ENCODE measurements at places on chromosomes 7 and 10.
A peak's percentile ranks its signal among the peaks of the same experiment; 100 is the strongest.

DNA sequence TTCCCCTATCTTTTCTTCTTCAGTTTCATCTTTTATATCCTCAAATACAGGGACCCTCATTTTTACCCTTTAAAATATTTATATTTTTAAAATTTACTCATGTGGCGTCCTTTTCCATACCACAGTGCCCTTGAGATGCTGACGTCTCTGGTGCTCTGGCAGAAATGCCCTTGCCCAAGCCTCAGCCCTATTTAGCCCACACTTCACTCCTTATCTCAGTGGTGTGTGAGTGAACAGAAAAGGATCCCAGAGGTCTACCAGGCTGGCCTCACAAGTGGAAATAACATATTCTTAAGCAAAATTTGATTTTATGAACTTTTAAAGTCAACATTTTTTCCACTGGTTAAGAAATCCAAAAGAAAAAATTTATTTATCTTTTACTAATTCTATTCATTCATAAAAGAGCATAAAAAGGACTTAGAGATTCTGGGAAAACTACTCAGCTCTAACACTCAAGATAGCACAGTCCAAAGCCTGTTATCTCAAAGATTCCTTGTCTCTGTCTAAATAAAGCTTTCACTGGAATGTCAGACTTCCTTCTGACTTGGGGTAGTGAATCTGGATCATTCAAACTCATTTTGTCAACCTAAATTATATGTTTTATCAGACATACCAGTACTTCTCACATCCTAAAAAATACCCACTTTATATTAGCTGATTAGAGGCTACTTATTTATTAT, at the start of gene NEBL:
Gene NEBL (minus strand): TSS at position 166 of the 680 bp plus-strand sequence. CDS start 106 bp downstream, at position 60.
- no peak for DNase-seq

DNA sequence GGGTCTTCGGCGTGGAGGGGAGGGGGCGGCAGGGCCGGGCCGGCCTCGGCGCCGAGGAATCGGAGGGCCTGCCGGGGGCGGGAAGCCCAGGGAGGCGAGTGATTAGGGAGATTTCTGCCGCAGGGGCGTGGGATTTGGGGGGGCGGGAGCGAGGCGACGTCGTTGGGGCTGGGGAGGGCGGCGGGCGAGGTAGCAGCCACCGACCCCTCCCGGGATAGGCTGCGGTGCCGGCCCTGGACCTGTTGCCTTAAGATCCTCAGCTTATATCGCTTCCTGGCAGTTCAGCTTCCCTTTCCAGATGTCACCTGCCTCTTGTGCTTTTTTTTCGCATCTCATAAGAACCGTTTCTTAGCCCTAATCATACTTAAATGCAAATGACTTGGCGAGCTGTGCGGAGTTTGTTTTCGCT, 655 bp downstream of the LMTK2 start:
- peak; percentile 17 for DNase-seq

DNA sequence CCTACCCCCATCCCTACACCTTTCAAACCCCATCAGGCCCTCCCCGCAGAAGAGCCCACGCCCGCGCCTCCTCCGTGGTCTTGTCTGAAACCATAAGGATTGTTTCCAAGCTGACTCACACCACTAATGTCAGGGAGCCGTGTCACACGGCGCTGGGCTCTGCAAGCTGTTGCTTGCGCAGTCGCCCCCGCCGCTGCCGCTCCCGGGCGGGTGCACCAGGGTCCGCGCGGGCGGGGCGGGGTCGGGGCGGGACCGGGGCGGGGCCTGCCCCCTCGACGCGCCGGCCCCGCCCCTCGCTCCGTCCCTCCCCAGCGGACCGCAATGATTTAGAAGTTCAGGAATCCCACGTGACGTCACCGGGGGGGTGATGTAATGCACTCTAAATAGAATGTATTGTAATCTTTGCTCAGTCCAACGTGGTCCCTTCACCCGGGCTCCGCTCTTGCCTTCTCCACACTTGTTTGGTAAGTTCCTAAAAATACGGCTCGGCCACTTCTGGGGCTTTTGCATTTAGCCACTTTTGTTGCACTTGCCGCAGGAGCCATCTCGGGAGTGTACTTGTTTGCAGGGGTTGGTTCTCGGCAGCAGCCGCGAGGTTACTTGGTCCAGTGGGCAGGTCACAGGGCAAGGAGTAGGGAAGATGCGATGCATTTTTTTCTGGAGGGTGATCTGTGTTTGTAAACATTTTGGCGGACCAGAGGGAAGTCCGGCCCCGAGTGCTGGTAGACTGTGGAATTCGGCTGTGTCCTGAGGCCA, 3.2 kb upstream of the CREB5 start:
- peak; percentile 64 for DNase-seq

DNA sequence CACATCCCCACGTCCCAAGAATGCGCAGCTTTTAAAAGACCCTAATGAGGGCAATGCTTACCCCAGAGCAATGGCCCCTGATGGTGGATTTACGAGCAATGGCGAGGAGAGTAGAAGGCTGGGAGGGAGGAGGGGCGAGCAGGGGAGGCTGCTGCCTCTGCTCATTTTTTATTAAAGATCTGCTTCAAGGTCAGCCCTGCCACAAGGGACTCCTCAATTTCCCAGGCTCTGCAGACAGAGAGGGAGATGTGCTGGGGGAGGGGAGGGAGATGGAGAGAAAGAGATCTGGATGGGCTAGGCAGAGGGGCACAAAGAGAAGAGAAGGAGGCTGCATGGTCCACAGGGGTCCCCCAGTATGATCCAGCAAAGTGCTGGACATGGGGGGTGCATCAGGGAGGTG, 7.8 kb upstream of the SRRM3 start:
- no peak for DNase-seq

DNA sequence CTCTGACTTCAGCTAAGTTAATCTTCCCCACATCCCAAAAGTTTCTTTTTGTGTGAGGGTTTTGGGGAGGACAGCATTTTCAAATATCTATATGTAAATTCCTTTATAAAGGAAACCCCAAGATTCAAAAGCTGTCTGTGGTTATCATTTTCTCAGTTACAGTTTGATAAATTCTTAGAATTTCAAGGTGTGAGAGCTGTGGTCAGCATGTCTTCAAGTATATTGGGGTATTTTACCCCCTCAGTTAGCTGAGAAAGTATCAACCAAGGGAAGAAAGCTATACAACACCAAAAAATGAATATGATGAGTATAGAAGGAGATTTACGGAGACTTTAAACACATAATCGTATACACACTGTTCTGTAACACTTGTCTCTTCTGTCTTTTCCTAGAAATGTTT, 109.2 kb downstream of the SND1 start:
- DNase-seq, result no peak

DNA sequence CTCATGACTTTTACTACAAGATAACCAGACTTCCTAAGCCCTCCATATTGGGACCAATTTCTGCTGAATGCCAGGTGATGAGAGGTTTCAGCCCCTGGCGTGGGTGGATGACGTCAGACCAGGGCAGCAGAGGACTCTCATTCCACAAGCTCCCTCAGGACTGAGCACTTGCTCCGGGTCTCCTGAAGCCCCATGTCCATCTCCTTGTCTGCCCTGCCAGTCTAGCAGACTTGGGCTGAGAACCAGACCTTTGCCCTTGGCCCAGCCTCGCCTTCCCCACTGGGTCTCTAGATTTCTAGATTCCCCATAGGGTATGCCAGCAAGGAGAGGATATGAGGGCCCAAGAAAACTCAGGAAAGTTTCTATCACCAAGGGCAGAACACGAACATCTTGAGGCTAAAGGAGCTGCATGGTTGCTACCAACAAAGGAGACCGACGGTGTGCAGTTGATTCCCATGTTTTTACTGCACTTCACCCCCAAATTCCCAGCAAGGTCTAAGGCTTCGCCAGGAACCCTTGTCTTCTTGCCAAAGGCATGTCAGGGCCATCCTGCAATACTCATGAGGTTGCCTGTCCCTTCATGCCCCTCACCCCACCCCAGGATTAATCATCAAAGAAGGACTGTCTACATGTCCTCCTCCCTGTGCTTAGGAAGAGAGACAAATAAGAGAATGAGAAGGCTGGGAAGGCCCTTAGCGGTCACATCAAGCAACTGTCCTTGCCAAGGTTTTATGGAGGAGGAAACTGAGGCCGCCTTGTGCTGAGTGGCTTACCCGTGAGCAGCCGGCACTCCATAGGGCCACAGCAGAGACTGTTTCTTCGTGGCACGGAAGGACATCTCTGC, 96.5 kb upstream of the MACROH2A2 start:
- DNase-seq, result no peak

- no peak for DNase-seq
Measured at GRCh38 chr10:104328646-104328895, 9.7 kb downstream of the ITPRIP start.

GRCh38 chr7:51160411-51160810, 156.2 kb downstream of the COBL start:
- no peak for DNase-seq

DNA sequence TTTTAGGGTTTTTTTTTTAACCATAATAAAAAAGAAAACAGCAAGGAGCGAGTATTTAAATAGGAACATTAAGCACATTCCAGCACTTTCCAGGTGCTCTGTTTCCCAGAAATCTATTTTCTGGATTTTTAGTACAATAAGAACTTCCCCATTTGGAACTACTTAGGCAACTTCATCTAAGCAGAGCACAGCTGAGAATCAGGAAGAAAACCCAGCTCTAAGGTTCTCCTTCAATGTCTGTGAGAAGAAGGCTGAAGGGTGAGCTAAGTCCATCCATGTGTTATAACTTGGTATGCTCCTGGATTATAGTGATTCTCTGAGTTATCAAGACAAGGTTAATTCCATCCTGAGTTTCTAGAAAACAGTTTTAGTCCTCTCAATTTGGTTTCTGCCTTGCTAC, 181.9 kb downstream of the CYP26A1 start:
- no peak for DNase-seq

- DNase-seq, result no peak
Measured at GRCh38 chr7:139041378-139042085, 5.7 kb upstream of the ZC3HAV1L start.

GRCh38 chr7:47536661-47537611, 45.0 kb downstream of the TNS3 start:
- no peak for DNase-seq

- no peak for DNase-seq
Measured at GRCh38 chr10:102653060-102653459, 8.8 kb downstream of the TRIM8 start.

GRCh38 chr7:74231232-74231590, 21.4 kb downstream of the LAT2 start:
- DNase-seq, result no peak

DNA sequence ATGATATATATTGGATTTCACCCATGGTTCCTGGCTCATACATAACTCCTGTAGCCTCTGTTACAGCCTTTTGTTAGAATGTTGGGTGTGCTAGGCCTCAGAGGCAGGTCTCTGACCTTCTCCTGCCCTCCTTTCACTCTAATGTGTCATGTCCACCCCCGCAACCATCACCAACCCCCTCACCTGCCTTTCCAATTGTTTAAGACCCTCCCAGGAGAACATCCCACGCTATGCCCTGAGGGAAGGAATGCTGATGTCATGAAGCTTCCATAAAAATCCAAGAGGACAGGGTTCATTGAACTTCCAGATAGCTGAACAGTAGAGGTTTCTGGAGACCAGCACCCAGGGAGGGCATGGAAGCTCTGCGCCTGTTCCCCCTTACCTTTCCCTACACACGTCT, 30.8 kb upstream of the C10orf67 start:
- DNase-seq, result no peak

DNA sequence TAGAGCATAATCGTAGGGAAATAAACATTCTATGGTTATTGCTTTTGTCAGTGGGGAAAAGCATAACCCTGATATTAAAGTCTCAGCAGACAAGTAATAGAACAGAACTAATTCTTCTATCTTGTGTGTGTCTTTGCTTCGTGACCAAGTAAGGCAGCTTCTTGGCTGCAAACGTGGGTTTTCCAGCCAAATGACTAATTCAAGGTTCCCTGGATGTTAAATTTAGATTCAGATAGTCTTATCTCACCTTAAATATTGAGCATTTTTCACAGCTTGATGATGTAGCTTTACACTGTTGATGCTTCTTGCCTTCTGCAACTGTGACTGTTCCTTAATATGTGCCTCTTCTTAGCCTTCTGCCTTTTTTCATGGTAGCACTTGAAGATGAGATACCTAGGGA, 113.0 kb downstream of the EXOC4 start:
- no peak for DNase-seq

GRCh38 chr10:119241066-119241465, 33.7 kb downstream of the GRK5 start:
- no peak for DNase-seq

GRCh38 chr7:22859641-22860290, 37.1 kb upstream of the TOMM7 start:
- DNase-seq, result no peak

GRCh38 chr10:6988654-6989053, 408.6 kb upstream of the PRKCQ start:
- DNase-seq, result peak; percentile 11

GRCh38 chr10:813286-813685, 118.2 kb downstream of the LARP4B start:
- DNase-seq, result no peak

GRCh38 chr7:135510592-135511183, 786 bp upstream of the CNOT4 start:
- peak; percentile 3 for DNase-seq

DNA sequence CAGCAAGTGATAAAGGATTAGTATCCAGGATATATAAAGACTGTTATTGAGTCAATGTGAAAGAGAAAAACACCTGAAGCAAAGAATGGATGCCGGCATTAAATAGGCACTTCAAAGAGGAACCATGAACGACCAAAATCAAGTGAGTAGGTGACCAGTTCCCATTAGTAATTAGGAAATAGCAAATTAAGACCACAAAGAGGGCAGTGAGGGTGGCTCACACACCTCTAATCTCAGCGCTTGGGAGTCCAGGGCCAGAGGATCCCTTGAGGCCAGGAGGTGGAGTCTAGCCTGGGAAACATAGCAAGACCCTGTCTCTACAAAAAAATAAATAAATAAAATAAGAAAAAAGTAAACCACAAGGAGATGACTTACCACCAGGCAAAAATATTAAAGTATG, 1.5 kb upstream of the ANTXRL start:
- DNase-seq, result no peak

GRCh38 chr7:24297362-24297761, 13.4 kb downstream of the NPY start:
- no peak for DNase-seq

GRCh38 chr10:70558871-70559810, 43.4 kb downstream of the PRF1 start:
- peak; percentile 75 for DNase-seq

DNA sequence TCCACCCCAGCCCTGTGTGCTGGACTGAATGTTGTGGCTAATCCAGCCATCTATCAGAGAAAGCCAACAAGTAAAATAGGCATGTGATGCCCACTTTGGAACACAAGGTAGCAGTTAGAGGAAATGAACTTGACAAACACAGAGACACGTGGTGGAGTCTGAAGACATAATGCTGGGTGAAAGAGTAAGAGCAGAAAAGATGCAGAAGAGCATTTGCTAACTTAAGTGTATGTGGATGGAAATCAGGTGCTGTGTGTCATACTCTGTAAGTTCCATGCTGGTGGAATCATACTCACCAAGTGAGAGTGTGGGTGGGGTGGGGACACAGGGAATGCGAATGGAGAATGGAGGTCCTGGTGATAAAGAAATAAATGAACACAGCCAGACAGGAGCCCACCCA, 22.8 kb downstream of the WDFY4 start:
- DNase-seq, result no peak

GRCh38 chr10:68082872-68083271, 7.8 kb upstream of the HERC4 start:
- DNase-seq, result no peak

GRCh38 chr10:119049777-119050176, 20.3 kb downstream of the NANOS1 start:
- DNase-seq, result no peak
